A673 (cell line): ENCODE measurements at places on chromosomes 13 and 19. TPM values are rescaled to one million over a fixed set of nuclear protein-coding genes. Genes with fewer than 3 reads are reported as not detected.

DNA sequence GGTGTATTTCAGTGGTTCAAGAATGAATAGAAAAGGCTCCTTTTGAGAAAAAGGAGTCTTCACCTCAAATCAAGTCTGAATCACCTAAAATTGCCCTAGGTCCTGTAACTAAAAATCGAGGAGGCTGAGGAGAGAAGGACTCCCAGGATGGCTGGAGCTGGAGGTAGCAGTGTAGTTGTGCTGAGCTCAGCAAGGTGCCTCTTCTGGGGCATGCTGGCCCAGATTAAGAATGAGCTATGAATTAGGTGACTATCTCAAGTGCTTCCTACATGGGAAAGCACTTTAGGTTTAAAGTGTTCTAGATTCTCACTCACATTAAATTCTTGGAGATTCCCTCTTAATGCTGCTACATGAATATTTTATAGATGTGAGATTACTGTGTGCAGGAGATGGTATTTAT is 28.8 kb upstream of the KL start:
- H3K27me3 ChIP-seq: no peaks in the 10 kb centered on the region
- DNase-seq: no peak
- no peaks in the 10 kb centered on the region for H3K36me3 ChIP-seq
- no peak overlapping the region for H3K4me3 ChIP-seq
- H3K27ac ChIP-seq: no peak overlapping the region
- no peaks in the 10 kb centered on the region for H3K4me1 ChIP-seq

- no peaks in the 10 kb centered on the region for H3K4me1 ChIP-seq
- no peak overlapping the region for H3K4me3 ChIP-seq
- no peaks in the 10 kb centered on the region for H3K27me3 ChIP-seq
- no peak overlapping the region for H3K27ac ChIP-seq
- no peaks in the 10 kb centered on the region for H3K36me3 ChIP-seq
Observed at GRCh38 chr13:84491952-84492351, 609.7 kb upstream of the SLITRK1 start.

DNA sequence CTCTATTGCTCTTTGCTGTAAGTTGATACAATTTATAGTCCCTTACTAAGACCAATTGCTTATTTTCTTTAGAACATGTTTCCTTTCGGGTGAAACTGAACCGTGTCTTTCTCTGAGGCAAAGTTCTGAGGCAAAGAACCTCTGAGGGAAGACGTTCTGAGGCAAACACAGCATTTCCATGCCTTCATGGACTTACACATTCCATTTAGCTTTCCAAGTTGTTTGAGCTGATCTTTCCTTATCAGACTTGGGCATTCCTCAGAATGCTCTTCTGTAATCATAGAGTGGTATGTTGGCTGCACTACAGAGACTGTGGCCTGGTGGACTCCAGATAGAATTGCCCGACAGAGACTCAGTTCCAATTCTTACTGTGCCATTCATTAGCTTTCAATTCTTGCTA is 579.1 kb downstream of the KCTD12 start:
- DNase-seq: no peak
- peaks cover 5% of the 10 kb centered on the region for H3K27me3 ChIP-seq
- H3K27ac ChIP-seq: no peak overlapping the region
- H3K4me1 ChIP-seq: no peaks in the 10 kb centered on the region

The ZBTB32 gene
- not detected in 2 replicates for total RNA-seq

DNA sequence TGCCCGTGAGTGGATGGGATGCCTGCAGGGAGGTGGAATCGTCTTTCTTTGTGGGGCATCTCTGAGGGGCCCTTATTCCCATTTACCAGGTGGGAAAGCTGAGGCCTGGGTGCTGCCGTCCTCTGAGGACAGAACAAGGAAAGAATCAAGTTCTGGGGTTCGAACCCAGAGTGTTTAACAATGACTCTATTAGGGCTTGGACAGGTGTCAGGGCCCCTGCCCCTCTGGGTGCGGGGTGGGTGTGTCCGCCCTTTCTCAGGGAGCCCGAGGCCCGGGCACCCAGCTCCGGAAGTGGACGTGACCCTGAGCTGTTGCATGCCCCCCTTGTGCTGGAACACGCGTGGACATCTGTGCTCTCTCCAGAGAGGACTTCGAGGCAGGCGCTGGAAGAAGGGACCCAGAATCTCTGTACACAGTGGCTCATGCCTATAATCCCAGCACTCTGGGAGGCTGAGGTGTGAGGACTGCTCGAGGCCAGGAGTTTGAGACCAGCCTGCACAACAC is 10.8 kb downstream of the NDUFA11 start:
- no peak for DNase-seq
- peaks cover 10% of the 10 kb centered on the region for H3K36me3 ChIP-seq
- H3K4me3 ChIP-seq: no peak overlapping the region
- H3K4me1 ChIP-seq: peaks cover 16% of the 10 kb centered on the region
- no peak overlapping the region for H3K27ac ChIP-seq

- no peaks in the 10 kb centered on the region for H3K4me1 ChIP-seq
- H3K27ac ChIP-seq: no peak overlapping the region
- no peaks in the 10 kb centered on the region for H3K27me3 ChIP-seq
Observed at GRCh38 chr13:101298517-101298916, 117.8 kb downstream of the NALCN start.

GRCh38 chr13:111397202-111397880 is 76.9 kb downstream of the TEX29 start:
- DNase-seq: no peak
- H3K27me3 ChIP-seq: peaks cover 5% of the 10 kb centered on the region
- H3K36me3 ChIP-seq: no peaks in the 10 kb centered on the region
- no peak overlapping the region for H3K4me3 ChIP-seq
- no peak overlapping the region for H3K27ac ChIP-seq

- peak within 1 kb of the TSS; percentile 72 for H3K27ac ChIP-seq
- DNase-seq: peak; percentile 78
- H3K36me3 ChIP-seq: peaks cover 3% of the 10 kb centered on the region
- no peaks in the 10 kb centered on the region for H3K27me3 ChIP-seq
- peak within 1 kb of the TSS; percentile 92 for H3K4me3 ChIP-seq
Observed at GRCh38 chr19:6772028-6772865, at the start of gene VAV1. VAV1 (plus strand) TSS chr19:6772708; CDS start chr19:6772808, 100 bp downstream.

The PLEKHG2 gene
- total RNA-seq: 99.1 and 99.4 TPM in 2 replicates

DNA sequence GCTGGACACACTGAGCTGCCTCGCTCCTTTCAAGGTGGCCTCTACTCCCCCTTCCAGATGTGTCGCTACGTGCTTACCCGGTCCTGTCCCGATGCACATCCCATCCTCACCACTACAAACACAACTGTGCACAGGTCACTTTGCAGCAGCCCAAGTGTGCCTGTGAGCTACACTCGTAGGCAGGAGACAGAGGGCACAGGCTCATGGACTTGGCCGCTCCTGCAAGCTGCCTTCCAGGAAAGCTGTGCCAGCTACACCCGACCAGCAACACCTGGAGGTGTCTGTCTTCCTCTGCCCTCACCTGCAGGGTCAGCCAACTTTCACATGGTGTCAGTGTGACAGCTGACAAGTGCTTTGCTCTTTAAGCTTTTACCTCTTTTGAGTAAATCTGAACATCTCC is 15.4 kb downstream of the CARS2 start:
- H3K27ac ChIP-seq: no peak overlapping the region
- peaks cover 15% of the 10 kb centered on the region for H3K36me3 ChIP-seq
- H3K4me1 ChIP-seq: no peaks in the 10 kb centered on the region
- no peaks in the 10 kb centered on the region for H3K27me3 ChIP-seq

The VN1R2 gene
- not detected in 2 replicates for total RNA-seq

DNA sequence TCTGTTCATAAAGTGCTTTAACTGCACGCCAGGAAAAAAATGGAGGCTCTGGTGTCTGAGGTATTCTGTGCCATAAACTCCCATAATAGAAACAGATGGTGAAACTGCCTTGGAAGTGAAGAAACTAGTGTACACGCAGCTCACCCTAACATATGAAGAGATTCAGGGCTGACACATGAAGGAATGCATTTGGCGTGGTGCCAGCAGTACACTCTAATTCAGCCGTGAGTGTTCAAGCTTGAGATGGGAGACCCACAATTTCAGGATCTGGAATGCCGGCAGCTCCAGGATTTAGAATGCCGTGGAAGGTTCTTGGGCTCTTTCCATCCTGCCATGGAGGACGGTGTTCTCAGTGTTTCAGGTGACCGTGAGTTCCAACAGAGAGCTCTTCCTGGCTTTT is 478.4 kb downstream of the TSHZ3 start:
- H3K36me3 ChIP-seq: no peaks in the 10 kb centered on the region
- H3K4me1 ChIP-seq: no peaks in the 10 kb centered on the region
- no peak overlapping the region for H3K4me3 ChIP-seq
- peak; percentile 58 for DNase-seq
- no peak overlapping the region for H3K27ac ChIP-seq

The TEKTIP1 gene
- total RNA-seq: 4.2 and 7.7 TPM in 2 replicates

GRCh38 chr19:28422791-28423650 is 789.9 kb downstream of the UQCRFS1 start:
- no peaks in the 10 kb centered on the region for H3K4me1 ChIP-seq
- no peak overlapping the region for H3K27ac ChIP-seq
- DNase-seq: no peak
- no peaks in the 10 kb centered on the region for H3K27me3 ChIP-seq

GRCh38 chr19:23991170-23991569 is 76.5 kb downstream of the ZNF726 start:
- no peaks in the 10 kb centered on the region for H3K36me3 ChIP-seq
- DNase-seq: no peak
- H3K4me1 ChIP-seq: no peaks in the 10 kb centered on the region

The SRRM5 gene
- 0.62 and 0.66 TPM in 2 replicates for total RNA-seq

DNA sequence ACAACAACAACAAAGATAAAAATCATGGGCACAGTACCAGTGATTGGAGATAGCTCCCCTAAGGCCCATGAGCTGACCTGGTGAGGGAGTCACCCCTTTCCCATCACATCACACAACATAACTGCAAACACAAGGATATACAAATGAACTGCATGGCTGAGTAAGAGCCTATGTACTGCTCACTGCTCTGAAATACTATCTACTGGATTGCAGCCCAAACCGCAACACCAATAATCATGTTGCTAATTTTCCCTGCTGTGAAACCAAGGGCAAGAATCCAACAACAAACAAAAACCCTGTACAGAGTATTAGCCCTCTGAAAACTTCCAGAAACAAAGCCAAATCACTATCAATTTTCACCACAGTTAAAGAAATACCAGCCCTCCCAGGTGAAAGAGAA is 1893.2 kb downstream of the PCDH9 start:
- no peak overlapping the region for H3K4me3 ChIP-seq
- H3K36me3 ChIP-seq: no peaks in the 10 kb centered on the region
- H3K27ac ChIP-seq: no peak overlapping the region

GRCh38 chr19:49058562-49058961 is 1.0 kb upstream of the CGB7 start:
- H3K27me3 ChIP-seq: no peaks in the 10 kb centered on the region
- H3K4me3 ChIP-seq: no peak overlapping the region
- H3K36me3 ChIP-seq: no peaks in the 10 kb centered on the region
- no peak overlapping the region for H3K27ac ChIP-seq

DNA sequence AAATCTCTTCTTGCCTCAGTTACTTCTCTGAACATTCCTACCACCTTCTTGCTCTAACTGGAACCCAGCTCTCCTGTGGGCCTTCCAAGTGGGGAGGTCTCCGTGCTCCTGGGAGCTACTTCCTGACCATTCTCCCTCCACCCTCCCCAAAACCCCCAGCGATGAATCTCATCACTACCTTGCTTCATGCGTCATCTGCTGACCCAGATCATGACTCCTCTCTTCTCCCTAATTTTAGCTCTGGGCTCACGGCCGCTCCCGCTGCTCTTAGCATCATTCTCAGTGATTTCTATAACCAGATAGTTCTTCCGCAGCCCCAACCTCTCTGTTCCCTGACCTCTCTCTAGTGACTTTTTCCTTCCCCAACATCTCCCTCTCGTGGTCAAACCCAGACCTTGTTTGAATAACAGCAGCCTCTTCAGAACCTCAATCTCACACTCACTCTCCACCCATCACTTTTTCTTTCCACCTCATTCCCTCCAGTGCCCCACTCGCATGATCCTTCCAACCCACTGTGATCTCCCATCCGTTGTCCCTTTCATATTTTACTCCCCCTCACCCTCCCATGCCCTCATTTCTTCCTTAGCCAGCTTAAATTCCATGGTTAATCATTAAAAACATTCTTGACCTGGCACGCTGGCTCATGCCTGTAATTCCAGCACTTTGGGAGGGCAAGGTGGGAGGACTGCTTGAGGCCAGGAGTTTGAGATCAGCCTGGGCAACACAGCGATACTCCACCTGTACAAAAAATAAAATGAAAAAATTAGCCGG is 21.8 kb downstream of the MRPS12 start:
- H3K4me1 ChIP-seq: peaks cover 6% of the 10 kb centered on the region
- H3K36me3 ChIP-seq: no peaks in the 10 kb centered on the region
- no peak overlapping the region for H3K4me3 ChIP-seq
- H3K27ac ChIP-seq: no peak overlapping the region
- H3K27me3 ChIP-seq: no peaks in the 10 kb centered on the region

GRCh38 chr19:13847407-13848339 is 29.3 kb upstream of the NANOS3 start:
- peaks cover 51% of the 10 kb centered on the region for H3K4me1 ChIP-seq
- no peaks in the 10 kb centered on the region for H3K27me3 ChIP-seq
- DNase-seq: peak; percentile 97
- H3K4me3 ChIP-seq: peak overlapping the region; percentile 59
- no peaks in the 10 kb centered on the region for H3K36me3 ChIP-seq

GRCh38 chr13:33879118-33879517 is 61.2 kb downstream of the RFC3 start:
- H3K27ac ChIP-seq: no peak overlapping the region
- H3K27me3 ChIP-seq: no peaks in the 10 kb centered on the region
- H3K36me3 ChIP-seq: no peaks in the 10 kb centered on the region
- H3K4me1 ChIP-seq: peaks cover 18% of the 10 kb centered on the region
- H3K4me3 ChIP-seq: no peak overlapping the region

The VSTM2B gene
- not detected in 2 replicates for total RNA-seq

GRCh38 chr13:111227405-111227804 is 93.0 kb upstream of the TEX29 start:
- no peaks in the 10 kb centered on the region for H3K4me1 ChIP-seq
- H3K27me3 ChIP-seq: no peaks in the 10 kb centered on the region
- H3K36me3 ChIP-seq: no peaks in the 10 kb centered on the region
- DNase-seq: no peak
- H3K27ac ChIP-seq: no peak overlapping the region

GRCh38 chr13:21453387-21454081 is 5.6 kb downstream of the ZDHHC20 start:
- no peaks in the 10 kb centered on the region for H3K27me3 ChIP-seq
- H3K27ac ChIP-seq: no peak overlapping the region
- peaks cover 7% of the 10 kb centered on the region for H3K36me3 ChIP-seq
- no peak overlapping the region for H3K4me3 ChIP-seq
- no peak for DNase-seq

DNA sequence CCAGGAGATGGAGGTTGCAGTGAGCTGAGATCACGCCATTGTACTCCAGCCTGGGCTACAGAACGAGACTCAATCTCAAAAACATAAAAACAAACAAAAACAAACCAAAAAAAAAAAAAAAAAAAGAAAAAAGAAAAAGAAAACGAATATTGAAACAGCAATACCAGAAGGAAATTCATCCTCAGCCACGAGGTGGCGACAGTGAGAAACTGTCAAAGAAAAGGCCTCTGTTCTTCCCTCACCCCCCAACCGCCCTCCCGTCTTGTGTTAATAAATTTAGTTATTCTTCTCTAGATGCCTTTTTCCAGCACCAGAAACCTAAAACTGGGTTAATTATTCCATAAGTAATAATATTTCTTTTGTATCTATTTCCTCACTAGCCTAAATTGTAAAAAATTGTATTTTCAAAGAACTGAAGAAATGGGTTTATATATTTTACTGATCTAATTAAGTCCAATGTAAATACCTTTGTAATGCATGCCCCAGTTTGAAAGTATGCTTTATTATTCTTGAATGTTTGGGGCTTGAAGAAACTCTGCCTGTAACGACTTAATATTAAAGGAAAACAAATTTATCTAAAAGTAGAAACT is 38.6 kb downstream of the LIG4 start:
- H3K27me3 ChIP-seq: no peaks in the 10 kb centered on the region
- no peaks in the 10 kb centered on the region for H3K4me1 ChIP-seq
- peak; percentile 61 for DNase-seq
- H3K27ac ChIP-seq: no peak overlapping the region
- no peaks in the 10 kb centered on the region for H3K36me3 ChIP-seq

- H3K27me3 ChIP-seq: no peaks in the 10 kb centered on the region
- no peaks in the 10 kb centered on the region for H3K36me3 ChIP-seq
- H3K27ac ChIP-seq: no peak overlapping the region
- H3K4me1 ChIP-seq: no peaks in the 10 kb centered on the region
Observed at GRCh38 chr13:35729926-35730627, 253.6 kb upstream of the MAB21L1 start.
